ENCODE measurements at places on chromosomes 2 and 18.

GRCh38 chr2:10061221-10061925 lies 18.0 kb downstream of the KLF11 start:
- DNase-seq = no peak

- DNase-seq = no peak
These were observed 42.7 kb downstream of the EPHA4 start for GRCh38 chr2:221529177-221529942.

DNA sequence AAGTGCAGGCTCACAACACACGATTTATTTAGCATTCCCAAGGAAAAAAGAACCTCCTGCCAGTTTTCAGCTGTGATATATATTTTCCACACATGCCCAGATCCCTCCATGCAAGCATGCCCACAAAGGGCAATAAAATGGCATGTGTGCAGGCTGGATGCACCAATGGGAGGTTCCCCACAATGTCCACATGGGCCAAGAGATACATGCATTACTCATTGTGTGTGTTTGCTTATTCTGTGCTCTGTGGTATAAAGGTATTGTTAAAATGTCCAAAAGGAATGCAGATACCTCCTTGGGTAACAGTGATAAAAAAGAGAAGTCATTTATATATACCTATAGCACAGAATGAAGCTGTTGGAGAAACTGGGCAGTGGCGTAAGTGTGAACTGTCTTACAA lies 207.4 kb downstream of the FHOD3 start:
- DNase-seq = no peak

GRCh38 chr2:177464549-177464948 lies 72.0 kb downstream of the AGPS start:
- no peak for DNase-seq
